ENCODE measurements at places on chromosomes 1 and 21.

DNA sequence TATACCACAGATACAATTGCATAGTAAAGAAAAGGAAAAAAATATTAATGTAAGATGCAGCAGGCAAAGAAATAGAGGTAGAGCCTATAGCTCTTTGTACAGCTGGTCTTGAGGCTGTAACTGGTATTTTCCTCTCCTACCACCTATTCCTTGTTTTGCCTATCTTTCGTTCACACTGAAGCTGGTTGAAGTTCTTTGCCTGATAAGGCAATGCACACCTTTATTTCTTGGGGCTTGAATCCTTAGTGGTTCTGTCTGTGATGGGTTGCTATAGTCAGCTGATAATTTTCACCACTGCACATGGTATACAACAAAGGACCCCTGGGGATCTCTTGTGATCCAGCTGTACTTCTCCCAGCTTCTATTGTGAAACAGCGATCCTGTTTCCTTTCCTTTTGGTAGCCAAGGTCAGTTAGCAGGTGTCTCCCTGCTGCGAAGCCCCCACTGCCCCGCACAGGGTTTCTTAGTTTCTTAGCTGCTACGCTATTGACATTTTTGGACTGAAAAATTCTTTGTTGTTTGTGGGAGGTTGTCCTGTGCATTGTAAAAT is 9.9 kb upstream of the TSNAX start:
- no peak for DNase-seq

DNA sequence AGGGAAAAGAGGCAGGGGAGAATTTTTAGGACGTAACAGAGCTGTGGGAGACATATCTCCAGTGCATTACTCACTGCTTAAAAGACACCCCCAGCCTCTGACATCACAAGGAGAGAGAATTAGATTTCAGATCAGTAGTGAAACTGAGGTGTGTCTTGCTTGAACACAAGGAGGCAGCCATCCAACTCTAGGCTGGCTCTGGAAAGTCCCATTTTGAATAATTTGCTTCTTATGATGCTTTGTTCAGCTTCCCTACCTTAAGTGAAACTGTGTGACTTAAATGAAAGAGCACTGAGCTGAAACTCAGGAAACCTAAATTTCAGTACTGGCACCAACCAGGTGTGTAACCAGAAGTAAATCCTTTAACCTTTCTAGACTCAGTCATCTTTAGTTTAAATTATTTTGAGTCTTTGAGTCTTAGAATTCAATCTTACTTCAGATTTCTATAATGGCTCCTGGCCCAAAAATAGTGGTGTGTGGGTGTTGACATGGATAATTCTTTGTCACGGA is 251.6 kb upstream of the SGIP1 start:
- peak; percentile 80 for DNase-seq

DNA sequence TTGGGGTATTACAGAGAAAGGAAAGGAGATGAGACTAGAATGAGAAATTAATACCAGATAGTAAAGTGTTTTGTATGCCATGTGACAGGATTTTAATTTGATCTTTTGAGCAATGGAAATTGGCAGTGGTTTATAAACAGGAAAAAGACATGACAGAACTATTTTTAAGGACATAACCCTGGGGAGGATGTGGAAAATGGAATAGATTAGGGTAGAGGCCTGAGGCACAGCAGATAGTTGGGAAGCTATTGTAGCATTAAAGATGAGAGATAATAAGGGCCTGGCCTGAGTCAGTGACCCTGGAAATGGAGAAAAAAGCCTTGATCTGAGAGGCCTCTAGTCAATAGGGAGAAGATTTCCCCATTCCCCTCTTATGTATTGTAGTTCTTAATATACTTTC is 22.1 kb upstream of the KCNA3 start:
- no peak for DNase-seq

DNA sequence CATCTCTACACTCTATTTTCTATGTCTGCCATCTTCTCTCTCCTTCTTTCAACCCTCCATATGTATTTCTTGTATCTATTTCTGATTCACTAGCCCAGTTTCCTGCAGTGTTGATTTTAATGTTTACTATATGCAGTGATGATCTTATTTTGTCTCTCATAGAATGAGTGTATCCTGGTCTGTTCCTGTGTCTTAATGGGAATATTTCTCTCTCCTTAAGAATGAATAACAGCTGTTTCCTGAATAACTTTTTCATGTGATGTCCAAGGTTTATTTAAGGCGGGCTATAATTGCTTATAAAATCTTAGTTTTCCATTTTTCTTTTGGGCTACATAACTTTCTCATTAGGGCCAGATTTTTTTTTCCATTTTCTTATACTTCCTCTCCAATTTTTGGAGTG is 144.5 kb downstream of the C1orf21 start:
- DNase-seq: no peak

DNA sequence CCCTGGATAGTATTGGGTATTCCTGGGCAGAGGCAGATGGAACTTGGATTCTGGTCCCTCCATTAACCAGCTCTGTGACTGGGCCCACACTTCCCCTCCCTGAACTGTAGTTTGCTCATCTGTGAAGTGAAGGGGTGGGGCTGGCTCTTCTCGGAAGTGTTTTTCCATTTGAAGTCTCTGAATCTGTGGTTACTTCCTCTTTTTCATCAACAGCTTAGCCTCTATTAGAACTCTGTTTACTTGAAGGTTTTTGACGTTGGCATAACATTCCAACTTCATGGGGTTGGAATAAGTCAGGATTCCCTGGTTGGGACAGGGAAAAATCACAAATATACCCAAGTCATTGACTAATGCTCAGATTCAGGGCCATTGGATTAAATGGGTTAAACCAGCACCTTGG is 3.6 kb downstream of the KIAA0040 start:
- peak; percentile 61 for DNase-seq

GRCh38 chr1:169486281-169487051 is 722 bp upstream of the SLC19A2 start:
- DNase-seq: no peak

GRCh38 chr1:92784021-92784638 is 778 bp downstream of the EVI5 start:
- peak; percentile 58 for DNase-seq

GRCh38 chr1:183942933-183943693 is 94.4 kb downstream of the COLGALT2 start:
- DNase-seq: no peak

DNA sequence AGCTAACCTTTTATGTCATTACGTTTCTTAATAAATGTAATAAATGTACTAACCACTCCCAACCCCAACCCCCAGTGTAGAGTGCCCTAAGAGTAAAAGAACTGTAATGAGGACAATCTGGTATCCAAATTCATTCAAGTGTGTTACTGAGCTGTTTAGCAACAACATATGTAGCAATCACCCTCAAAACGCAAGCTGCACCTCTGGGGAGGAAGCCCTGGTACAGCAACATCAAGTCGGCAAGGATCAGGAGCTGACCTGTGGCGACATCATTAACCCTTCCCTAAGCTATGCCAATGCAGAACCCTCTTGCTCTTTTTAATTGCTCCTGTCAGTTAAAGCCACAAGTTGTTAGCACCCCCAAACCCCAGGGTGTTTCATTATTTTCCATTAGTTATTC is 47.1 kb downstream of the STX6 start:
- no peak for DNase-seq

DNA sequence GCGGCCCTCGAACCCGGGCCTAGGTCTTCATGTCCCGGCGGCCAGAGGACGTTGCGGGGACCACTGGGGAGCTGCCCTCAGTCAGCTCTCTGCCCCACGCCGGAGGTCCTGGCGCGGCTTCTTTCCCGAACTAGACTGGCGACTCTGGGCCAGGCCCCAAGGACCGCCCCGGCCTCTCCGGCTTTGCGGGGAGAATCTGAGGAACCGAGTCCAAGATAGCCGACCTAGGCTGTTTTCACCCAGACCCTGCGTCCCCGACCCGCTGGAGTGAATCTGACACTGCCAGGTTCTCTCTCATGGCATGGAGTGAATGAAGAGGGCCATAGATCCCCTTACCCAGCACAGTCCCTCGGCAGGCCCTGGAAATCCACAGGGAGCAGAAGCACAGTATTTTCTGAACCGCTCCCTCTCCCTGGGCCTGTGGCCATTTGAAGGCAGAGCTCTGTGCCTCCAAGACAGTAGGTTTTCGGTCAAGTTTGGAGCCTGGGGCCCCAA is 9.9 kb upstream of the BARHL2 start:
- no peak for DNase-seq

DNA sequence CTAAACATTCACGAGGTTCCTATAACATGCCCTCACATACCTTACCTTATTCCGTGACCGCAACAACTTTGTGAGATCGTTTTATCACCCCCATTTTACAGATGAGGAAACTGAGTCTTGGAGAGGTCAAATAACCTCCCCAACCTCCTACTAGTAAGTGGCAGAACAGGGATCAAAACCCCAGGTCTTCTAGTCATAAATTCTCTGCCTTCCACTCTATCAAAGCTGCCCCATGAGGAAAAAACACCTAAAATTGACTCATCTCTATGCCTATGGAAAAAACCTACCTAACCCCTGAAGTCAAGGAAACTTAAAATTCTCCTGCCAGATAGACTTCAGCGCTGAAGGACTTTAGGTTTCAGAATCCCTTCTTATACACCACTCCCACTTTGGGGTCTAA is 69.5 kb upstream of the ERRFI1 start:
- DNase-seq: no peak

DNA sequence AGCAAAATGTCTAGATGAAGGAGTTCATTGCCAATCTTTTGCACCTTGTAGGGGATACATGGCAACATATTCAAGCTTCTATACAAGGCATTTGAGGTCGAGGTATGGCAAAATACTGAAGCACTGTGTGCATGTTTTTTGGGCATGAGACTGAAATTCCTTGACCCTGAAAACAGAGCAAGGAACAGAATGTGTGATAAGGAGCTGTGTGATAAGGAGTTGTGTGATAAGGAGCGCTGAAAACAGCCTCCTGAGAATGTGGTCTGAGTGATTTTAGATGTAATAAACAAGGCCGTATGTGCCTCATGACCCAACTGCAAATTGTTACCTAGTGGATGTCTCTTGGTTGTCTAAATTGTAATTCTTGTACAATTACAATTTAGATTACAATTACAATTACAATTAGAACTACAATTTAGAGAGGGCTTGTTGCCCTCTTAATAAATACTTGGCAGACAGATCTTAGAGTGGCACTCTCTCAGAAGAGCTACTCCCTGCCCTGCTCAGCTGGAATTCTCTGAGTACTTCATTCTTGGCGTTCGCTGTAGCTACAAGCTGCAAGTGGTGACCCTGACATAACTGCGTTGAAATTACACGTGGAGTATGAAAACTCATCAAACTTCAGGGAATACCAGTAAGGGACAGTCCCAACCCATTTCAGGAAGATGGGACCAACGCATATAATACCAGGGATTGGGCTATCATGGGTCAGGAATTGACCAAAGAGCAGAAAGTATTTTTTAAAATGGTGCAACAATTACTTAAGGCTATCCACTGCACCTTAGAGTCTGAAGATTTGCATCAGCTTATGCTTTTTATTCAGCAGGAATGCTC is 20.0 kb upstream of the ITLN1 start:
- no peak for DNase-seq

- DNase-seq: peak; percentile 8
Observed at GRCh38 chr1:246971090-246971721, 36.7 kb downstream of the ZNF695 start.

- no peak for DNase-seq
Observed at GRCh38 chr21:28317177-28317950, 675.3 kb downstream of the LTN1 start.

GRCh38 chr1:223708001-223708359 is 4.4 kb upstream of the CAPN2 start:
- no peak for DNase-seq

DNA sequence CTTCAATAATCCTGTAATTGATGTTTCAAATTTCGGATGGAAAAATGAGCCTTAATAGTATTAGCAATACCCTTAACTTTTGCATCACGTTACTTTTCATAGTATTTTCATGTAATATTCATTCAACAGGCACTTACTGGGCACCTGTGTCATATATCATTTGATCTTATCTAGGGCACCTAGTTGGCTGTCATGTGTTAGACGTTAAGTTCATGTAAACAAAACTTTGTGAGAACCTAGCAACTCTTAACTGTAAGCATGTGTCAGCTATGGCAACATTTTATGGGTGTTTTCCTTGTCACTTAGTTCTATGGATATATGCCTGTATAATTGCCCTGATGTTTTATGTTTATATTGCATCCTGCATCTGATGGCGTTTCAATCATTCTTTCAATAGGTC is 777 bp downstream of the LAMC2 start:
- DNase-seq: no peak

GRCh38 chr1:52164604-52165003 is 22.7 kb downstream of the ZFYVE9 start:
- DNase-seq: no peak

DNA sequence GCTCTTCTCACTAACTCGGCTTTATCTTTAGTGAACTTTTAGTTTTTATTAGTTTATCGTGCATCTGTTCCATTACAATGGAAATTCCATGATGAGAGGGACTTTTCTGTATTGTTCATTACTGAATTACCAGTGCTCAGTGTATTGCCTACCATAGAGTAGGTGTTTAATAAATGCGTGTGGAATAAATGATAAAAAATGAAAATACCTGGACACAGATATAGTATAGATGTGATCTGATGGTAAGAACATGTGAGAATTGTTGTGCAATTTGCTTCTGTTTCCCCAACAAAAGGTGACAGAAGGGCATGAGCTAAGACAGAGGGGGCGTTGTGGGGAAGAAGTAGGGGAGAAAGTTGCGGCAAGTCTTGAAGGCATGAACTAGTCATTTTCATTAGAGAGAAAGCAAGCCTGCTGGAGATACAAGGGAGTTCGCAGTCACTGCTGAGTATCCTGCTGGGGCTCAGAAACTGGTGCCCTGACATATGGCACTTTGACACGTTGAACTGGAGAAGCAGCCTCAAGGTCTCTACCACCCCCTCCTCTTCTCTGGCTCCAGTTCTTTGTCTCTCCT is 5.6 kb upstream of the COG2 start:
- DNase-seq: no peak

DNA sequence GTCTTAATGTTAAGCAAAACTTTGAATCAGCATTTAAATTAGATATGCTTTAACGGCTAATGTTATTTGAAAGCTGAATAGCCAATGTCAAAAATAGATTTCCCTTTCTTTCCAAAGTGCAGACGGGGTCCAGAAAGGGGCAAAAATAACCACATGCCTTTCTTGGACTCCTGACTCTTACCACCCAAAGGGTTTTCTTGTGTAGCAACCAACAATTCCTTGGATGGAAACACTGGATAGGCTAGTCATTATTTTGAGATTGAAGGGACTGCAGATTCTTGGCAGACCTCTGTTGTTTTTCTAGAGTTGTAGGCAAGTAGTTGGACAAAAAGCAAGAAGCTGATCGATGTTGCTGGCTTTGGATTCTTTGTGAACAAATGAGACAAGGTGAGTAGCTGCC is 107.0 kb downstream of the MRPS6 start:
- DNase-seq: no peak
